GF-D8 (cell line): ENCODE measurements at places on chromosomes 7 and 10.
A peak's percentile ranks its signal among the peaks of the same experiment; 100 is the strongest.

DNA sequence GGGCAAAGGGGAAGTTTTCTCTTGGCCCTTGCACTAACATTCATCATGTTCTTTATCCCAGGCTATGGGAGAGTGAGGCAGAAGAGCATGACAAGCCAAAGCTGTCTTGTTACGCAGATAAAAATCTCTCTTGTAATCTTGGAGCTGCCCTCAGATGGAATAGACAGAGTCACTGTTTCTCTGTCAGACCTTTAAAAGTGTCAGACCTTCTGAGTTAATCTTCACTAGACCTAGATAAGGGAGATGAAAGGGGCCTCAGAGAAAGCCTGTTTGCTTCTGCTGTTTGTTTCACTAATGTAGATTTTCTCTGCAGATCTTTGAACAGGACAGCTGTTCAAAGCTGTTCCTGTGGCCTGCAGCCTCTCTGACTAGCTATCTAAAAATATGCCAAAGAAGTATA is 112.9 kb downstream of the KIF20B start:
- DNase-seq, result no peak

DNA sequence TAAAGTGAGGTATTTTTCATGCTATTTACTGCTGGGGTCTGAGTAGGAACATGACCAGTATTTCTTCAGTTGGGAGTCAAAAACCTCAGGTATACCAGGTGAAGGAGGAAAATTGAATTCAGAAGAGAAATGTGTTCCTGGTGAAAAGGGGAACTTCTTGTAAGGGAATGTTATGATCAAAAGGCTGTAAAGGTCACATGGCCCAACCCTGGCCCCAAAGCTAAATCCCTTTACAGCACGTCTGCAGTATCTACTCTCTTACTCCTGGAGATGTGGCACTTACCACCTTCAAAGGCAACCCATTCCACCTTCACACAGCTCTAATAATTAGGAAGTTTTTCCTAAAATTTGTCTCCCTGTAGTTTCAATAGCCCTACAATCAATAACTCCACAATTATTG is 15.2 kb downstream of the PIK3AP1 start:
- DNase-seq, result no peak

GRCh38 chr10:53013201-53013810 is 240.7 kb upstream of the MBL2 start:
- DNase-seq, result no peak

DNA sequence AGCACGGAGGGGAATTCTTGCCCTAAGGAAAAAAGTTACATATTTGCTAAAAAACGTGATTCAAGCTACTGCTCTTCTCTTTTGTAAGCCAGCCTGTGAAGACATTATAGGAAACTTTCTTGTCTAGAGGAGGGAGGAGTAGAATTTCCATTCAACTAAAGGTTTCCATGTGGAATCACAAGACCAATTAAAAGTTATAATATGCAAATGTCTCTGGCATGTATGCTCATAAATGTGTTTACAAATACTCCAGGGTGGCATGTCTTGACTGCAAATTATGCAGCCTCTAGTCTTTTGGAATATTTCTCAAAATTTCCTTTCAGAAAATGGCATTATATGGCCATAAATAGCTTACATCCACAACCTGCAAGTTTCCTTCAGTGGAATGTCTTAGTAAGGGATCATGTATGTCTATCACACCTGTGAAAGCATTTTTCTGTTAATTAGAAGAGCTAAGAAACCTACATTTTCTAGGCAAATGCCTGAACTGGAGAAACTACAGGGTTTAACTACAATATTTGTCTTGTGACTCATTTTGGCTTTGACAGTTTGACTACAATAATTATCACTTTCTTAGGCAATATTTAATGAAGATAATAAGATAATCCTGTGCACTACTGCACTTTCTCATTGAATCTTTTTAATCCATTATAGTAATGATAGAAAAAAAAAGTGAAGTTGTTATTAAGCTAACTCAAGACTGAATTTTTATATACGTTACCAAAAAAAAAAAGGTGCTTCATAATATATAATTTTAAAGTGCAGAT is 111.1 kb upstream of the C10orf90 start:
- no peak for DNase-seq

DNA sequence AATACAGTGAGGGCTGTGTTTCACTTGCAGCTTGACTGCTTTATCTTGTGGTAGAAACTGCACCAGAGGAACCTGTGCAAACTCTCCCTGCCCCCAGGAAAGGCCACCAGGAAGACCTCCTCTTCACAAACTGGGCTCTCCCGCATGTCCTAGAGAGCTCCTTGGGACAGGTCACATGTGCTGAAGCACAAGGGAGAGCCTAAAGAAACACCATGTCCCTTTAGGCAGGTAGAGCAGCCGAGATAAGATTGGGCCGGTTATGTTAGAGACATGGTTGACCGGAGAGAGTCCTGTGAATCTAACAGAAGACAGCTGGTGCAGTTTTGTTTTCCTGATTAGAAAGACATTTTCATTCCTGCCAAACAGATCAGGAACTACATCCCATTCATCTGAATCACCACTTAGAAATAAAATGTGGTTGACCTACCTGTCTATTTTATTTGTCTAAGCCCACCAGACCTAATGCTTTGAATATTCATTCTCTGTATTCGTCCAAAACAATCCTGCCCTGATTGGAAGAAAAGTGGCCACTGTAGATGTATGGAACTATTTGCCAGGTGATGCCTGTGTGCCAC is 224.1 kb downstream of the GLI3 start:
- DNase-seq, result no peak

GRCh38 chr7:37475646-37476045 is 27.0 kb upstream of the ELMO1 start:
- DNase-seq, result no peak

GRCh38 chr10:77590344-77591237 is 47.0 kb downstream of the KCNMA1 start:
- DNase-seq, result no peak

- no peak for DNase-seq
Observed at GRCh38 chr7:149715476-149715875, 57.9 kb downstream of the ZNF467 start.

DNA sequence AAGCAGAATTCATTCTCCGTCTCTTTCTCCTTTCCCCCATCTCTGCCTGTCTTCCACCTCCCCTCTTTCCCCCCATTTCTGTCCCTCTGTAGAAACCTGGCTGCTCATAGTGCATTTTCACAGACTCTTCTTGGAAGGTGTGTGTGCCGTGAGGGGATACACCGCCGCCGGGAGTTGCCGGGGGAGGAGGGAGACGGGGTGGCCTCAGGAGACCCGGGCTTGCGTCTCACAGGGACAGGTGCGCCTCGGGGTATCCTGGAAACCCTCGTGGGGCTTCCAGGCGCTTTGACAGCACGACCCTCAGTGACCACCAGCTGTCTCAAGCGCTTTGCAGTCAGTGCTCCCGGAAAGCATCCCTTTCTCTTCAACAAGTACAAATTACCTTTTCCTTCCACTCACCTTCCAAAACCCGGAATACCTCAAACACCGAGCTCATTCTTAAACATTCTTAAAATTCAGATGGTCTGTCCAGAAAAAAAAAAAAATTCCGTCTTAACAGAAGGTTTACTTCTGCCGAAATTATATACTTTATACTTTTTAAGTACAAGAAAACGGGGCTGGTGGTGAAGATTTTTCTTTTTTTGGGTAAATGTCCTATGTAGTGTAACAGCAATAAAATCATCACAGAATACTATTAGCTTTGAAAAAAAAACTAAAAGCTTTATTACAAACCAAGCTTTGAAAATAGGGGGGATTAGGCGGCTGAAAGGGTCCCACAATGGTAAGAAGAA is 8.2 kb downstream of the EMX2 start:
- DNase-seq, result no peak

- DNase-seq, result no peak
Observed at GRCh38 chr10:87776328-87776727, 41.7 kb downstream of the ATAD1 start.

- DNase-seq, result peak; percentile 75
Observed at GRCh38 chr7:26197153-26198115, 3.1 kb downstream of the HNRNPA2B1 start.

- DNase-seq, result no peak
Observed at GRCh38 chr10:115056186-115056585, 37.0 kb upstream of the ATRNL1 start.

- no peak for DNase-seq
Observed at GRCh38 chr10:117432866-117433265, 57.6 kb upstream of the PDZD8 start.

DNA sequence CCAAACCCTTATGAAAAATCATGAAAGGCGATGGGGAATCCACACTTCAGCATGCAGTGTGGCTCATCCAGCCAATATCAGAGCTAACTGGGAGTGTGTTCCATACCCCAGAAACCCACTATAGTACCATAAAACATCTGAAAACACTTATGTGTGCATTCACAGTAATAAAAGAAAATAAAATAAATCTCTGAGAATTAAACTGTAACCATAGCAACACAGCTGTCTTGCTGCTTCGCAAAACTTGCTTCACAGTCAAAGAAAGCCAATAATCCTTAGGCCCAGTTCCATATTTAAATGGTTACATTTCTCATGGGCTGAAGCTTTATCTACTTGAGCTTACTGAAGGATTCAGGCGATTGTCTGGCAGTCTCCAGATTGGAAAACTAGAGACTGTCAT is 19.9 kb upstream of the POLR1F start:
- DNase-seq, result no peak

DNA sequence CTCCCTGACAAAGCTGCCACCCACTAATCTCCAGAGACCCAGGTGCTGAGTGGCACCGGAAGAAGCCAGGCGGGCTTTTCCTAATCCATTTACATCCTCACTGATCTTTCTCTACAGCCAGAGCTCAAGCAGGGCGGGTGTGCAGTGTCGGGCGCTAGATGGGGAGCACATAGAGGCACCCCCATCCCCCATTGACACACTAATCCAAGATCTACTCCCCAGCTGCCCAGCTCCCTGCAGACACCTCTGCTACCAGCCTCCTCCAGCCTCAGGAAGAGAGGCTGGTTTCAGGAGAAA is 22.2 kb downstream of the FRMPD2 start:
- no peak for DNase-seq
